ENCODE measurements at places on chromosomes 4 and X.

GRCh38 chr4:25089051-25089763 lies 58.5 kb upstream of the LGI2 start:
- no peak for DNase-seq

- DNase-seq = no peak
Measured at GRCh38 chrX:150352581-150352980, 10.5 kb upstream of the MAMLD1 start.

GRCh38 chr4:48623182-48623780 lies 133.2 kb downstream of the ZAR1 start:
- peak; percentile 18 for DNase-seq

- DNase-seq = no peak
Measured at GRCh38 chr4:76003035-76003434, 4.3 kb downstream of the CXCL9 start.

Measured in HuH-7 (cell line).